Smooth muscle cell of the coronary artery (primary cell): ENCODE measurements at places on chromosomes 2 and 18. TPM values are rescaled to one million over a fixed set of nuclear protein-coding genes. Genes with fewer than 3 reads are reported as not detected.

Gene SH2D6
- 0.23 TPM in 1 of 2 replicates, not detected in the other for total RNA-seq

Gene KCNF1
- total RNA-seq = not detected in 2 replicates

Gene ALLC
- not detected in 2 replicates for total RNA-seq

Gene CELF4
- total RNA-seq = not detected in 2 replicates

Gene OTOS
- 0.23 TPM in 1 of 2 replicates, not detected in the other for total RNA-seq

Gene KCNG2
- total RNA-seq = 0.12 TPM in 1 of 2 replicates, not detected in the other

Gene FAM110C
- total RNA-seq = under 0.01 TPM in 1 of 2 replicates, not detected in the other

Gene SIX3
- not detected in 2 replicates for total RNA-seq
